Retinal pigment epithelial cell (primary cell): ENCODE measurements at places on chromosomes 3 and 15.

DNA sequence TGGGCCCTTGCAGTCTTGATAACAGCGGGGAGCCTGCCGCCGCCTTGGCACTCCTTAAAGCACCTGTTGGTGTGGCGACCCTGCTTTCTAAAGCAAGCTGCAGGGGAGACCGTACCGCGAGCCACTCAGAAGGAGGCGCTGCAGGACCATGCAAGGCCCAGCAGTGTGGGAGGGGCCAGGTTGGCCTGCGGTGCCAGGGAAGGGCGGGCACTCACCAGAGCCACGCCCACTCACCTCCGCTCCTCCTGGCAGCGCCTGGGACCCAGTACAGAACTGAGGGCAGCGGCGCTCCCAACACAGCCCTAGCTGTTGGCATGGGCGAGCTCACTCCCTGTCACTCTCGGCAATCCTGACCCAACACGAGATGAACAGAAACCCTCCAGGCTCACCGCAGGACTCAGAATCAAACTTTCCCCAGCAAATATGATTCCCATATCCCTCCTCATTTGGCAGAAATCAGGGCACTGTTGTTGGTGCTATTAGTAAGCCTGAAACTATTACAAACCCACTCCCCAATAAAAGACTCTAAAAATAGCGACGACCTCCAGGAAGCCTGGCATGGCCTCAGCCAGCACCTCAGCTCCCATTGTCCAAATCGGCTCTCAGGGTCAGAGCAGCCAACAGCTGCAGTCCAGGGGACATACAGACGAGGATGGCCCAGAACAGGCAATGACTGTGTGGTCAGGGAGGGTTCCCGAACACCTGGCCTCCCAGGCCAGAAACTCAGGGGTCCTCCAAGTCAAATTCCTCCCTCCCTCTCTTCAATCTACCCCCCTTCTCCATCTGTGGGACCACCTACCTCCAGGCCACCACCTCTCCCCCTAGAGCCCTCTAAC, 77.2 kb downstream of the TBC1D2B start:
- DNase-seq = no peak

- no peak for DNase-seq
These were observed 8.7 kb upstream of the NDUFB4 start for GRCh38 chr3:120587332-120587975.

- no peak for DNase-seq
These were observed 80.3 kb downstream of the SMAD3 start for GRCh38 chr15:67145710-67146109.

DNA sequence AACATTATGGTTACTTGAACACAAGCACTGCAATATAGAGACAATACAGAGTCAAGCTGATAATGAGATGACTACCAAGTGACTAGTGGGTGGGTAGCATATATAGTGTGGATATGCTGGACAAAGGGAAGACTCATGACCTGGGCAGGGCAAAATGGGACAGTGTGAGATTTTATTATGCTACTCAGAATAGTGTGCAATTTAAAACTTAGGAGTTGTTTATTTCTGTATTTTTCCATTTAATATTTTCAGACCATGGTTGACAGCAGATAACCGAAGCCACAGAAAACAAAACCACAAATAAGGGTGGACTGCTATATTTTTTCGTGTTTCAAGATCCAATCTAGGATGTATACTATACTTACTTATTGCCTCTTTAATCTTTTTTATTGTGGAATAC, 19.6 kb downstream of the GALK2 start:
- no peak for DNase-seq

- no peak for DNase-seq
These were observed 58.8 kb downstream of the IL16 start for GRCh38 chr15:81255315-81255957.

DNA sequence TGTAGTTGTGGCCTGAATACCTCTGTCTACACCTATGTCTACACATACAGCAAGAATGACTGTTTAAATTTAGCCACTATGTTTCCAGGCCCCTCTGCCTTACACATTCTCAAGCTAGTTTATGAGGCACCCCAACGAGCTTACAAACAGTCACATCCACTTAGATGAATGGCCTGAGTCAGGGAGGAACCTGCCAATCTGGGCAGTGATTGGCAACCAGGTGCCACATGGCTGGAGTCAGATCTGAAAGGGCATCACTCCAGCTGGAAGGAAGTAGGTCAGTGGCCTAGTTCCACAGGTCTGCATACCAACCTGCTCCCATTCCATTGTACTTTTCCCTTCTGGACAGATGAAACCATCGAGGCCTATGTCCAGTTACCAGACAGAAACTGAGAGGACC, 136.3 kb downstream of the FOXP1 start:
- DNase-seq = no peak

DNA sequence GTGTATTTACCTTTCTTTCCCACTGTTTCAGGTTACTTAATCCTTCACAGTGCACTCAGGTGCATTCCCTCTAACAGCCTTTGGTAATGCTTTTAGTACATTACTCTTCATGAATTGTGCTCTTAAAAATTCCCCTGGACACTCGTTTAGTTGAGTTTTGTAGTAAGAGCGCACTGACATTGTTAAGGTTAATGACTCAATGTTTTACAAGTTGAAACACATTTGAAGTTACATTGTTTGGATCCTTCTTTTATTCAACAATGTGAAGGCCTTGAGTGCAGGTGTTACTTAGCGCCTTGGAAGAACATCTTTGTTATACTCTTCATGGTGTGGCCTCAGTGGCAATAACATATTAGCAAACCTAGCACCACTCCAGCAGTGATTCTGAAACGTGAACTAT, 739.6 kb downstream of the NAALADL2 start:
- DNase-seq = no peak
